Ammon's horn (tissue), 1 donor: ENCODE measurements at places on chromosomes 13 and 19.

DNA sequence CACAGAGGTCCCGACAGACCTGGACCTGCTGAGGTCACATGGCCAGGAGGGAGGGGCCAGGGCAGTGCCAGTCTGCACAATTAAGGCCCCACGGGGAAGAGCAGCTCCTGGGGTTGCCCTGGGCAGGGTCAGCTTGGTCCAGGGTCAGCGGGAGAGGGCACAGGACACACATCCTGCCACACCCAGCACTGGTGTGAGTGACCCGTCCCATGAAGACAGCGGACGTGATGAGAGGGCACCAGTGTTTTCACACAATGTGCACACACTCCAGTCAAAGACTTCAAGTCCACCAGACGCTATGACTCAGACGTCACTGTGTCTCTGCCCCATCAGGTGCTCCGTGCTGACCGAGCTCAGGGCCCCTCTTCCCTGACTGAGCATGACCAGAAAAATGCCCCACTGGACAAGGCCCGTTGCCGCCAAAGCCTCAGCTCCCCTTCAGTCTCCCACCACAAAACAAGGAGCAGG, 4.2 kb downstream of the TMEM259 start:
- DNase-seq = no peak

DNA sequence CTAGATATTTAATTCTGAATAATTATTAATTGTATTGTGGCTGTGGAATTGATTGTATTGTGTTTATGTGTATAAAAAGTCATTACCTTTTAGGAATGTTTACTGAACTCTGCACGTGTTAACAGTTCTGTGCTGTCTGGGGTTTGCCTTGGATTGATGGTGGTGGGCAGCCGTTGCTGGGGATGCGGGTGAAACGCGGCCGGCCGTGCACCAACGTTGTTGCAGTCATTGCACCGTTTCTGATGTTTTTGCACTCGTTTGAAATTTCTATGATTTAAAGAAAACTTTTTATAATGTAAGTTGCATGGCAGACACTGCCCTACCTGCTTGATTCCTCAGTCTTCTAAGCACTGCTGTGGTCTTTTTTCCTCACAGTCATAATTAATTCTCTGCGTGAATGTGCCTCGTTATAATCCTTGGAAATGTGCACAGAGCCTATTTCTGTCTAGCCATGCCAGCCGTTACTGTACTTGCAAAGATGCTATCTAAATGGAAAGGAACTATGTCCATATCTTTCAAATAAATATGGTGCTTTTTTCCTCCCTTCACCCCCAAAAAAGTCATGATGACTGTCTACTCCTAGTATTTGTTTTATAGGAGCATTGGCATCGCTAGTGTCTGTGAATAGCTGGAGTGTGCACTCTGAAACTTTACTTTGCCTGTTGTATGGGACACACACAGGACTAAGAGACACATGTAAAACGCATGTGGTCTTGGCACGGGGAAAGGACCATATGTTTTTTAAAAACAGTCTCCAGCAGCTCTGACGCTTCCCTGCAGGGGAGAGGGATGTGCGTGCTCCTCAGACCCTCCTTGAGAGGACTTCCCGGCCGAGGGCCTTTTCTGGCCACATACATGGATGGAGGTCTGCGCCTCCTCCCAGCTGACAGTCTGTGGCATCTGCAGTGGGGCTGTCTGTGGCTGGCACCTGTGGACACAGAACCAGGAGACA, 40.7 kb upstream of the MCF2L start:
- no peak for DNase-seq

- no peak for DNase-seq
Measured at GRCh38 chr13:74770361-74770760, 636.2 kb upstream of the KLF12 start.

DNA sequence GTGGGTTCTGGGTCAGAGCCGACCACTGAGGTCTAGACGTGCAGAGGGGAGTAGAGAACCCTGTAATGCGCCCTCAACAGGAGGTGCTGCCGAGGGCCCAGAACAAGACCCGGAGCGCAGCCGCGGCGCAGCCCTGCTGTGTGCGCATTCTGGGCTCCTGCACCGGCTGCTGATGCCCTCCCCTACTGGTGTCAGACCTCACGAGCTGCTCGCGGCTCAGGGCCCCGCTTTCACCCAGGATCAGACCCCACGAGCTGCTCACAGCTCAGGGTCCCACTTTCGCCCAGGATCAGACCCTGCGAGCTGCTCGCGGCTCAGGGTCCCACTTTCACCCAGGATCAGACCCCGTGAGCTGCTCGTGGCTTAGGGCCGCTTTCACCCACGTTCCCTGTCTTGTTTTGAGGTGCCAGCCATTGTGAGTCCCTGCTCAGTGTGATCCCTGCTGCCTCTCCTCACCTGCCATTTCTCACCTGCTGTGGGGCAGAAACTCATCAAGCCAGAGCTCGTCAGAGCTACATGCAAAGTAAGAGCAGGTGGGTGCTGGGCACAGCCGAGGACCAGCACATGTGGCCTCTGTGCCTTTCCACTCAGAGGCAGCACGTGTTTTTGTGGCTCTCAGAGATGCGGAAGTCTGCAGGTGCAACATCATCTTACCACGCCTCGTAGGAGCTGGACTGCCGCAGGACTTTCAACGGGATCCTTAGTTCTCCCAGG, 47.0 kb upstream of the C13orf46 start:
- no peak for DNase-seq

DNA sequence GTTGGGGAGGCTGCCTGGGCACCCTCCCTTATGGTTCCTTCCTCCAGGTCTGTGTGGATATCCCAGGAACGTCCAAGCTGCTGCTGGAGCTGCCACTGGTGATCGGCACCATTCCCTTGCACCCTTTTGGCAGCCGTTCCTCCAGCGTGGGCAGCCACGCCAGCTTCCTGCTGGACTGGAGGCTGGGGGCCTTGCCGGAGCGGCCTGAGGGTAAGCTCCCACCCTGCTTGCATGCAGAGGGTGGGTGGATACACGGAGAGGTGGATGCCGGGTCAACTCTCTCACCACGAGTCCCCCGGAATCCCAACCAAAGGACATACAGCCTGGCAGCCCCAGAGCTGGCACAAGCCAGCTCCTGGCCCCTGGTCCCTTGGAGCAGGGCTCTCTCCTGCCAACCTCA, 2.2 kb downstream of the ARRDC2 start:
- no peak for DNase-seq
